Stimulated activated CD4-positive, alpha-beta T cell treated with anti-CD3 and anti-CD28 coated beads, Interleukin-4, amount 100 ng/mL, for 24 hours (primary cell): ENCODE measurements at places on chromosomes 11 and 22.

DNA sequence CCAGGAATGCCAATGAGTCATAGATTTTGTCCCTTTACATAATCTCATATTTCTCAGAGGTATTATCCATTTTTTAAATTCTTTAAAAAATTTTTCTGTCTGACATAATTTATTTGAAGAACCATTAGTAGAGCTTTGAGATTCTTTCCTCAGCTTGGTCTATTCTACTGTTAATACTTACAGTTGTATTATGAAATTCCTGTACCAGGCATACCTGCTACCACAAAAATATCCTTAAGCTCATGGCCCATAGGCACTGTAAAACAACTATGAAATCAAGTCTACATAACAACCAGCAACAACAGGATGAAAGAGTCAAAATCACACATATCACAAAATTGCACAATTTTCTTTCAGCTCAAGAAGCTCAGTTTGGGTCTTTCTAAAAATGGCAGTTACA lies 541.3 kb downstream of the LUZP2 start:
- DNase-seq: no peak

- DNase-seq: no peak
Observed at GRCh38 chr11:9126636-9127035, 35.2 kb upstream of the SCUBE2 start.

- peak; percentile 83 for DNase-seq
Observed at GRCh38 chr11:74388678-74389327, 9.4 kb downstream of the PGM2L1 start.

DNA sequence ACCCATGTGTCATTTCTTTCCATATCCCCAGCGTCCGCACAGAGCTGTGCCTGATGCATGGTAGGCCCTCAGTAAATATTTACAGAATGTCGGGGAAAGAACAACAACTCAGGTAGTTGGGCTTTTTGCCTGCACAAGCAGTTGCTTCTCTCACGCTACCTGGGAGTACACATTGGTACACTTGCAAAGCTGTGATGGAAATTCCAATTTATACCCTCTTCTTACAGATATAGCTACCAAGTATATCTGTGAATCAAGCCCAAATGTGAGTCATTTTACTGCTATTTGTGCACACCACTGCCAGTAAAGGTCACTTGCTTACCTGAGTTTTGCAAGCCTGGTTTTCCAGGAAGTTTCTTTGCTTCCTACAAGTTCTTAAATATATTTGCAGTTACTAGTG lies 333.0 kb upstream of the NARS2 start:
- DNase-seq: no peak

- DNase-seq: no peak
Observed at GRCh38 chr11:104333977-104334376, 170.0 kb upstream of the PDGFD start.

DNA sequence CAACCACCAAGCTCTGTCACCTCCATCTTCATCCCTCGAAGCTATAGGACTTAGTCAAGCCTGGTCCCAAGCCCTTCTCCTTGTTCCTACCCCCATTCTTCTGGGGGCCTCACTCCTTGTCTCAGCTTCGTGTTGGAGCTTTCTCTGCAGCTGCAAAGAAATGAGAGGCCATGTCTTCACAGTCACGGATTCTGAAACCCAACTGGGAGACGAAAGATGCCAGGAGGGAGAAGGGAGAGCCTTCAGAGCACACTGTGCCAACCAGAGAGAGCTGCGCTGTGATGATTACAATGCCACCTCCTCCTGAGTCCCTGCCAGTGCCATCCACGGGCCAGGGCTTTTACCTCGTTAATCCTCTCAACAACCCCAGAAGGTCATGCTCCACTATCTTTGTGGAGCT lies 469.3 kb downstream of the TBC1D22A start:
- no peak for DNase-seq

- DNase-seq: no peak
Observed at GRCh38 chr11:59247531-59248227, 35.0 kb upstream of the MPEG1 start.

DNA sequence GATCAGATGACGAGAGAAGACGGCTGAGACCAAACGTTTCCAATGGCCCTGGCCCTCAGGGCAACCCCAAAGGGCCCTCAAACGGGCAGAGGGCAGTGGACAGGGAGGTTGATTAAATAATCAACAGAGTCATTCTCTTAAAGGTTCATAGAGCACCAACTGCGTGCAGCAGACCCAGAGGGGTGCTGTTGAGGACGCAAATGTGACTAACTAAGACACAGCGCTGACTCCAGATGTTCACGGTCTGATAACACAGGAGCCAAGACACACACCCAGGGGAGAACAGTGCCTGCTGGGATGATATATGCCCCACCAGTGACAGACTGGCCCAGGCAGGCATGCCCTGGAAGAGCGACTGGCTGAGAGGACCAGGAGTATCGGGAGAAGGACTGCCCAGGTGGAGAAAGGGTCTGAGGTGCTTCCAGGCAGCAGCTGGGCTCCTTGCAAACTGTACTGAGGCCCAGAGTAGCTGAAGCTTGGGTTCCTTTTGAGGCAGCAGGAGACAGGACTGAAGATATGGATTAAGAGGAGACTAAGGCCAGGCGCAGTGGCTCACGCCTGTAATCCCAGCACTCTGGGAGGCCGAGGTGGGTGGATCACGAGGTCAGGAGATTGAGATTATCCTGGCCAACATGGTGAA lies 7.7 kb downstream of the VWCE start:
- DNase-seq: no peak

GRCh38 chr11:764322-765024 lies 12.8 kb downstream of the GATD1 start:
- DNase-seq: no peak
